WERI-Rb-1 (cell line): ENCODE measurements at places on chromosomes 3 and 15.

- DNase-seq: no peak
Measured at GRCh38 chr3:99640214-99640851, 1.9 kb downstream of the COL8A1 start.

GRCh38 chr3:186902154-186902553 lies 28.2 kb upstream of the ST6GAL1 start:
- no peak for DNase-seq

DNA sequence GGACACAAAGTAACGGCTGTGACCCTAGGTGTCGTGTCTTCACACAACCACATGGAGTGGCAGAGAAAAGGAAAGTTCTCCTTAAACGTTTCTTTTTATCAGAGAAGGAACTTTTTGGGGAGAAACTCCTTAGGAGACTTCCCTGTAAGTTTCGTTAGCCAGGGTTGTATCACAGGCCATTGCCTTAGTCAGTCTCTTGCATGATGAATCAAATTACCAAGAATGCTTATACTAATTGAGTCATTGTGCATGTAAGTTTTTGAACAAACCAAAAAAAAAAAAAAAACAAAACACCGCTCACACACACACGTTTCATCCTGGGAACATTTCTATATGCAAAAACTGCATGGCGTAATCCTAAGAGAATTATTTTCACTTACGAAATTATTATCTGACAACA lies 150.4 kb upstream of the SATB1 start:
- no peak for DNase-seq

GRCh38 chr15:65396283-65396964 lies 18.6 kb upstream of the IGDCC3 start:
- no peak for DNase-seq

DNA sequence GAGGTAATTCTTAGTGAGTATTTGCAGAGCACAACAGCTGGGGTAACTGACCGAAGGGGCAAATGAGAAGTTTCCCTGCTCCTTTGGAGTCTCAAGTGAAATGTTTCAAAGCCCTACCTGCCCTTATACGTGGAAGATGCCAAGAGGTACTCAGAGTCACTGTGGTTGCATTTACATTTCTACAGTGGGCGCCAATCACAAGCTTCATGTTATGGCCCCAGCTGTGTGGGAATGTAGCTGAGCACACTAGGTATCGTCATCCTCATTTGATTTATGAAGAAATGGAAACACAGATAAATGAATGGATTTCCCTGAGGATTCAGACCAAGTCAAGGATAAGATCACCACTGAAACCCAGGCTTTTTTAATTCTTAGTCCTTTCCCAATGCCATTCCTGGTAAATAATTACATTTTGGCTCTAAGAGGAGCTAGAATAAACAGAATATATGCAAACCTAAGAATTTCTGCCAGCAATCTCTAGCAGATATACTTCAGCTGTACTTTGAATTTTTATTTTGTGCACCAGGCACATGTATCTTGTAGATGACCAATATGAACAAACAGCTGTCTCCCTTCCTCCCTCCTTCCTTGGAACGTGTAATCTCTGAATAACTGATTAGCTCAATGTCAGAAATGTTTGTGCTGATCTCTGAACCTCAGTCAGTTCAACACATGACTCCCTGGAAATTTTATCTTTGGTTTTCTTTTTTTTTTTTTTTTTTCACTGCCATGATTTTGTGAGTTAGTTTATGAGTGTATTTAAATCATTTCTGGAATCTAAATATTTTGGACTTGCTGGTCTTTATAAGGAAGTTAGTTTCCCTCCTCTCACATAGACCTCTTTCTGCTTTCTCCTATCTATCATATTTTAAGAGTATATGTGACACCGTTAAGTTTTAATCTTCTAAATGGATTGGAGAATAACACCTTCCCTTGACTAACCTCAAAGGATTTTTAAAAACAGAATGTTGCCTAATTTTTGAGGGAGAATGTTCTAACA lies 69.2 kb downstream of the MAP2K5 start:
- no peak for DNase-seq

DNA sequence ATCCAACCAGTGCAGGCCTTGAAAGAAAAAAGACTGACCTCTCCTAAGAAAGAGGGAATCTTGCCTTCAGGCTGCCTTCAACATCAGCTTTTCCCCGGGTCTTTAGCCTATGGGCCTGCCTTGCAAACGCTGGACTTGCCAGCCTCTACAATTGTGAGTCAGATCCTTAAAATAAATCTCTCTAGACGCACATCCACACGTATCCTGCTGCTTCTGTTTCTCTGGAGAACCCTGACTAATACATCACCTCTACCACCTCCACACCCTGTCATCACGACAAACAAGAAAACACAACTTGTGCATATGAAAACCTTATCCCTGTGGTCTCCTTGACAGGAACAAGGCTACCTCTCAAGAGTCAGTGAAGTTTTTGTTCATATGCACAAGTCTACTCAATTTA lies 11.8 kb downstream of the CYFIP1 start:
- DNase-seq: no peak

DNA sequence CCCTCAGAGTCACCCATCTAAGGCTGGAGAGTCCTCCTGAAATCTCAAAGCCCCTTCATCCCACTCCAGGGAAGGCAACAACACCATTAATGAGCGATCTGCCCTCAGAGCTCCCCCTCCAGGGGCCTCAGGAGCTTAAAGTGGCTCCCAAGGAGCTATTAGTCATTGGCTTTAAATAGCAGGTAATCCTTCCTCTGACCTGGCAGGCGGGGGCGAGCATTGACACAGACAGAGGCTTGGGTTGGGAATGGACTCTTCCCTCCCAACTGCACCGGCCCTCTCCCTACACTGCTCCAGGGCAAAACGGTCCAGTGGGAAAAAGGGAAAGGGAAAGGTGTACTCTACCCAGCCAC lies 1.4 kb downstream of the MFGE8 start:
- peak; percentile 90 for DNase-seq

DNA sequence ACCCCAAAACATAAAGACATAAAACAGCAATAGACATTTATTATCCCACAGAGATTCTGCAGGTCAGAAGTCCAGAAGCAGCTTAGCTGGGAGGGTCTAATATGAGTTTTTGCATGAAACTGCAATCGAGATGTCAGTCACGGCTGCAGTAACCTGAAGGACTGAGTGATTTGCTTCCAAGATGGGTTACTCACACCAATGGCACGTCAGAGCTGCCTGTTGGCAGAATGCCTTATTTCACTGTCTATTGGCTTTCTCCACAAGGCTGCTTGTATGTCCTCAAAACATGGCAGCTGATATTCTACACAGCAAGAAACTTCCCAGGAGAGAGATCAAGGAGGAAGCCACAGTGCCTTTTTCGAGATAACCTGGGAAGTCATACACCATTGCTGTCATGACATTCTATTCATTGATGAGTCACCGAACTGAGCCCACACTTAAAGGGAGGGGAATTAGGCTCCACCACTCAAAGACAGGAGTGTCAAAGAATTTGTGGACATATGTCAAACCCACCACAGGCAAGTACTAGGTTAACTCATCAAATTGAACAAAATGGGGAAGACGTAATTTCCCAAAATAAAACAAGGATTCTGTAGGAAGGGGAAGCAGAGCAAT lies 122.2 kb downstream of the SYNPR start:
- DNase-seq: no peak

GRCh38 chr3:28575100-28575745 lies 226.6 kb upstream of the AZI2 start:
- peak; percentile 30 for DNase-seq

- DNase-seq: peak; percentile 40
Measured at GRCh38 chr3:120438665-120439370, 12.0 kb downstream of the FSTL1 start.

DNA sequence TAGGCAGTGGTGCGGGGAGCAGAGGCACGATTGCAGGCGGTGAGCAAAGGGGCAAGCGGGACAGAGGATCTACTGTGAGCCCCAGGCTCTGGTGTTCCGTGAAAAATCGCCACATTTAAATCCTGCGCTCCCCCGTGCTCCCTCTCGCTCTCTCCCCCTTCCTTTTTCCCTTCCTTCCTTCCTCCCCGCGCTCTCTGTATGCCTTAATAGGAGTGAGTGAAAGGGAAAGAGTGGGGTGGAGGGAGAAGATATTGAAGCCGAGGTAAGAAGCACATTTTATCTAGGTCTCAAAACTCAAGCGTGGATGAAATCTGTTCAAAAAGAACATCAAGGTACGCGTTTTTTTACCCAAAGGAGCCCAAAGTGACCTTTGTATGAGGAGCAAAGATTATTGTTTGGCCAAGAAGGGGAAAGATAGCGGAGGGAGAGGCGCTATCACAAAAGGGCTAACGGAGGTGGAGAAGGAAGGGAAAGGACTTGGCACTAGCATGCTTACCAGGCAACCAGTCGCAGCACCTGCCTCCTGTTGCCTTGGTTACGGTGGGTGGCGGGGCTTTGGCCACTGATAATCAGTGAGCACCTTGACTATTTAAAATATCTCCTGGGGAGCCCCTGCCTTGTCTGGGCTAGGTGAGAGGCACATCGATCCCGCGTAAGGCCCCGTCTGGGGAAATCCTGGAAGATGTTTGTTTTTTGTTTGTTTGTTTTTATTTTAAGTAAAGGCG lies 14.9 kb upstream of the AEN start:
- DNase-seq: no peak

- DNase-seq: no peak
Measured at GRCh38 chr15:101248274-101248673, 3.6 kb downstream of the CHSY1 start.

- peak; percentile 48 for DNase-seq
Measured at GRCh38 chr15:73751511-73751898, 1.6 kb downstream of the INSYN1 start.

DNA sequence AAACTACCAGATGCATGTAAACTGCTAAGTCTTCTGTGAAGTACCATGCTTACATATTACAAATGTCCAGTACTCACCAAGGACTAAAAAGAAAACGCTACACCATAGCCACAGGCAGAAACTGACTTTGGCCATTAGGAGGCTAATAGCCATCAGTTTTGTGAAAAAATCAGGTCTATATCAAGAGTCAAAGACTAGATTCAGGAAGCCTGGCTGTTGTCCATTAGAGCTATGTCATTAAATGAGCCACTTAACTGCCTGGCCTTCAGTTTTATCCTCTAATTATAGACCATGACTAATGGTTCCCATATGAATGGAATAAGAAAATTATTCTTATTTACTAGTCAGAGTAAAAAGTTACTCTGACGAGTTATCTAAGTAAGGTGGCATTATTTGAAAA lies 144.1 kb downstream of the VPS13C start:
- DNase-seq: no peak

DNA sequence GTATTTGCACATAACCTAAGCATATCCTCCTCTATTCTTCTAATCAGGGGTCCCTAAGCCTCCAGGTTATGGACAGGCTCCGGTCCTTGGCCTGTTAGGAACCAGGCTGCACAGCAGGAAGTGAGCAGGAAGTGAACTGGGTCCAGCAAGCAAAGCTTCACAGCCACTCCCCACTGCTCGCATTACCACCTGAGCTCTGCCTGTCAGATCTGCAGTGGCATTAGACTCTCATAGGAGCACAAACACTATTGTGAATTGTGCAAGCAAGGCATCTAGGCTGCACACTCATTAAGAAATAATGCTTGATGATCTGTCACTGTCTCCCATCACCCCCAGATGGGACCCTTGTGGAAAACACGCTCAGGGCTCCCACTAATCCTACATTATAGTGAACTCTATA lies 9.8 kb downstream of the MSL2 start:
- DNase-seq: no peak

- DNase-seq: no peak
Measured at GRCh38 chr3:160027541-160028195, 39.0 kb downstream of the IL12A start.

- peak; percentile 93 for DNase-seq
Measured at GRCh38 chr15:66095871-66096687, 157.5 kb downstream of the MEGF11 start.

GRCh38 chr3:66994588-66994987 lies 3.5 kb upstream of the KBTBD8 start:
- no peak for DNase-seq

GRCh38 chr15:55977231-55977630 lies 16.2 kb downstream of the NEDD4 start:
- no peak for DNase-seq

GRCh38 chr3:185257334-185257733 lies 3.5 kb upstream of the EHHADH start:
- DNase-seq: no peak

GRCh38 chr3:100170486-100170885 lies 56.2 kb upstream of the FILIP1L start:
- DNase-seq: no peak
